Stimulated activated effector memory CD8-positive, alpha-beta T cell treated with anti-CD3 and anti-CD28 coated beads, Interleukin-12 subunit alpha, Interleukin-12 subunit beta, amount 100 ng/mL, for 72 hours (primary cell): ENCODE measurements at places on chromosomes 2 and 18.

GRCh38 chr2:213104092-213104902 lies 47.1 kb downstream of the IKZF2 start:
- DNase-seq = no peak

- no peak for DNase-seq
These were observed 128.6 kb downstream of the SH3RF3 start for GRCh38 chr2:109257653-109258052.

DNA sequence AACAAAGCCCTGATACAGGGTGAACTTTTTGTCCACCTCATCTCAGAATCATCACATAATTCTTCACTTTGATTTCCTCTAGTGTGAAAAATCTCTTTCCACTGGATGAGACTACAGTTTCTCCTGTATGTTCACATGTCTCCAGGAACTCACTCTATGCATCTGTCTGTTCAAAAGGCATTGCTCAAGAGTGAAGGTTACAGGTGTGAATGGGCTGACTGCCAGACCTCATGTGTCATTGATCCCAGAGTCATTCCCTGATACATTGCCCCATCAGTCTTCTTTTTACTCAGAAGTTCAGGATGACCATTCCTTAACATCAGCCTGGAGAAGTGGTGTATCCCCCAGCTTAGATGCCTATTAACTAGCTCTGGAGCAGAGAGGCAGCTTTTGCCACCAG lies 4.4 kb upstream of the DSC3 start:
- no peak for DNase-seq

- DNase-seq = no peak
These were observed 25.5 kb downstream of the CENPO start for GRCh38 chr2:24818721-24819167.

DNA sequence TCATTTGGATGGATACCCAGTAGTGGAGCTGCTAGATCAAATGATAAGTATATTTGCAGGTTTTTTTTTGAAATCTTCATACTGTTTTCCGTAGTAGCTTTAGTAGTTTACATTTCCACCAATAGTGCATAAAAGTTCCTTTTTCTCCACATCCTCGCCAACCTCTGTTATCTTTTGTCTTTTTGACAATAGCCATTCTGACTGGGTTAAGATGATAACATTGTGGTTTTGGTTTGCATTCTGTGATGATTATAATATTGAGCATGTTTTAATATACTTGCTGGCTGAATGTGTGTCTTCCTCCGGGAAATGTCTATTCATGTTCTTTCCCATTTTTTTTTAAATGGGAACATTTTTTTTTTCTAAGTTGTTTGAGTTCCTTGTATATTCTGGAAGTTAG lies 260.0 kb downstream of the GULP1 start:
- no peak for DNase-seq

- no peak for DNase-seq
These were observed 86.5 kb upstream of the ARL4C start for GRCh38 chr2:234583331-234583730.
